ENCODE measurements at places on chromosomes 12 and 14.

DNA sequence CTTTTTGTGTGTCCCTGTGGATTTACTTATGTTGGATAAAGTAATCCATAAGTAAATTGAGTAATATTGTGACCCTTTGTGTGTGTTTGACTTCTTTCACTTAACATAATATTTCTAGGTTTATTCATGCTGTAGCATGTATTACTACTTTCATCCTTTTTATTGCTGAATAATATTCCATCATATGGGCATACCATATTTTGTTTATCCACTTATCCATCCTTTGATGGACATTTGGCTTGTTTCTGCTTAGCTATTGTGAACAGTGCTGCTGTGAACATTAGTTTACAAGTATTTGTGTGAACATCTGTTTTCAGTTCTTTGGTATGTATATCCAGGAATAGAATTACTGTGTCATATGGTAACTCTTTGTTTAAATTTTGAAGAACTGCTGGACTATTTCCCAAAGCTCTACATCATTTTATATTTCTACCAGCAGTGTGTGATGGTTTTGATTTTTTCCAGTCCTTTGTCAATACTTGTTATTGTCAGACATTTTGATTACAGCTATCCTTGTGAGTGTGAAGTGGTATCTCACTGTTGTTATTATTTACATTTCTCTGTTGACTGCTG lies 25.2 kb downstream of the G2E3 start:
- no peak for DNase-seq

DNA sequence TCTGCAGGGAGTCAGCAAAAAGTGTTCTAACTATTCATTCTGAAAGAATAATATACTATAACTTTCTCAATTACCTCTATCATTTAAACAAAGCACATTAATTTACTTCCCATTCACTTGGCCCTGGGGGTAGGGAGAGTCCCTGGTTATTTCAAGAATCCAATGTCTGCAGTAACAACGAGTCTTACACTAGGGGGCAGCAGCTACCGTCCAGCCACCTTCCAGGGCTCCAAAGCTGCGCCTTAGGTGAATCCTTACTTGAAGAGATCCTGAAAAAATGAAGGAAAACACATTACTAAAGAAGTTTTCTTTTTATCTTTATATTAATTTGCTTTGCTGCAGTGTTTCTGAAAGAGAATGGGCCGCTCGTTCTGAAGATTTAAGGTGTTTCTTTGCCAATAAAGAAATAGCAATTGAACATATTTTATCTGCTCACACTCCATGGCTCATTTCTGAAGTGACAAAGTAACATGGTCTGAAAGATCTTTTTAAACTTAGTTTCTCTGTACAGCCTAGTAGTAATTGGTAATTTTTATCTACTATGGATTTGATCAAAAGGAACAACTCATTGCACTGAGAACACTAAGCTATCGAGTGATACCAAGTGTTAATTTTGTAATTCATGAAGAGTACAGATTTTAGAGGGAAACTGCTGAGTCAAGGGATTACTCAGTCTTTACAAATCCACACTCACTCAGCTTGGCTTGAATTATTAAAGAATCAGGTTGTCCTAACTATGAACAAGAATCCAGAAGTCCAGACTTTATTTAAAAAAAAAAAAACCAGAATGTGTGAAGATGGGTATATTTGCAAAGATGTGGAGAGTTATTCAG lies 27.6 kb downstream of the BHLHE41 start:
- peak; percentile 64 for DNase-seq

DNA sequence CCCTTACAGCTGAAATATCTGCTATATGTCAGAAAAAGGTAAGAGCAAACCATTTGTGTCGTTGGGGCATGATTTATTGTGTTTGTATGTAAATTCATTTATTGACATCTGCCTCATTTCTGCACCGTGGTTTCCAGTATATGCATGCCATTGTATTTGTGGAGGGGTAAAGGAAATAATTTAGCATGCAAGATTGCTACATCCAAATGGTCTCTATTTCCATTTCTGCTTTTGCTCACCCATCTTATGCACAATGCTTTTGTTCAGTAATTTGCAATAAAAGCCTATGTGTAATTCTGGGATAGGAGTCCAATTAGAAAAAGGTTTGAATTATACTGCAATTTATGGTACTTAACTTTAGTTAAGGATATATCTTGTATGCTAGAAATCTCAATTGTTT lies 101.8 kb downstream of the UNC79 start:
- DNase-seq: no peak

DNA sequence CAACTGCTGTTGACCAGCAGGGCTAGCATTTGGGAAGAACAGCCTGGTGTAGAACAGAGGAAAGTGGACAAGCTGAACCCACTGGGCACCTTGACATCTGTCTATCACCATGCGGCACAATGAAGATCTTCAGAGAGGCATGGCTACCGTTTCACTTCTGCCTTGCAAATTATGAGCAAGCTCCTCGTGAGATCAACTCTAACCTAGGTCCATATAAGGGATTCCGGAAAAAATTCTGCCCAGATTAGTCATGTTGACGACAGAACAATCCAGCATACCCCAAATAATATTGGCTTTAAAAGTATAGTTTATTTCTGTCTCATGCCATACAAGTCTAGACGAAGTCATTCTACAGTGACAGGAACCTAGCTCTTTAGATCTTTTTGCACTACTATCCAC lies 91.6 kb upstream of the ATF7IP start:
- DNase-seq: no peak

GRCh38 chr14:64722842-64723447 lies 18.7 kb downstream of the PLEKHG3 start:
- DNase-seq: peak; percentile 50

DNA sequence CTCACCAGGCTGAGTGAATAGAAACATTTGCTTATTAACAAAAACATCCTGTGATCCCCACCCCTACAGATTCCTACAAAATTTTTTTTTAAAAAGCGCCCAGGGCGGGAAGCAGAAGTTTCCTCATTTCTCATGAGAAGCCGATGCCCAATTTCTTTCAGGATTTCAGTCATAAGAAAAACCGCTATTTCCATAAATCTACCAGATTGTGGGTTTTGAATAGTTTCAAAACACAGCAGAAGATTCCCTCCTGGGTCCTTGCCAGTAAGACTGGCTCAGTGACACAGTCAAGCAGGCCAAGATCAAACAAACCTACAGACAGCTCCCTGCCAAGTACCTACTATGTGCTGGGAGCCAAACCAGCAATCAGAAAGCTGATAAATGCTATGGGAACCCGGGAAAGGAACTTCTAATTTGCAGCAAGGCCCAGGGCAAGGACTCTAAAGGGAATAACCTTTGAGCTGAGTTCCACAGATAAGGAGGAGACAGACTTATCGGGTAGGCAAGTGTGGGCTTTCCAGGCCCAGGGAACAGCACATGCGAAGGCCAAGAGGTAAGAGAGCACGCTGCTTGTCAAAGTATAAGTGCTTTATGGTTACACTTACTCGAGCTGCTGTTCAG lies 68.7 kb downstream of the CCDC88C start:
- DNase-seq: no peak

DNA sequence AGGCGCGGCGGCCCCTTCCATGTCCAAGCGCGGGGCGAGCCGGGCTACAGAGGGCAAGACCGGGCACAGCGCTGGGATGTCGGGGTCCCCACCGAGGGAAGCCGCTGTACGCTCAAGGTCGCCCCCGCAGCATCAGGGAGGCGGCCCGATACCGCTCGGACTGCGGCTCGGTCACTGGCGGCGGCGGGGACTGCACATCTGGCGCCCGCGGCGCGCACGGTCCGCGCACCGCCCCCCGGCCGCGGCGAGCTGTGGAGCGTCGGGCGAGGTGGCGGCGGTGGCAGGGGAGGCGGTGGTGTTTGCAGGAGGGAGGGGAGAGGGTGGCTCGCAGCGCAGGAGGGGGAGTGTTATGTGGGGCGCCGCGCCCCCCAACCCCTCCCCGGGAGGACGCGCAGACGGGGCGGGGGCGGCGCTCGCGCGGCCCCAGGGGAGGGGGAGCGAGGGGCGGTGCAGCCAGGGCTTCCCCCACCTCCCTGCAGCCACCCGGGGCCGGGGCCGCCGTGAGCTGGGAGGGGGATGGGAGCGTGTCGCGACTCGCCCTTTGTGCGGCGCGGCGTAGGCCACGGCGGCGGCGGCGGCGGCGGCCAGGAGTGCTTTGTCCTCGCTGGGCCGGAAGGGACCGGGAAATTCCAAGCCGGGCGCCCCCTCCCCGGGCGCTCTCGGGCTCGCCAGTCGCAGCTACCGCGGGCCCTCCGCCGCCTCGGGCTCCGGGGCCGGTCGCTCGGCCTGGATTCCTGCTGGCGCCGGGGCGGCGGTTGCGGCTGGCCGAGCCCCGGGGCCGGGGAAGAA lies at the start of gene NUAK1:
TSS of gene NUAK1 (minus strand) at position 322 of the 789 bp plus-strand sequence. CDS start at position 21, 301 bp downstream.
- DNase-seq: no peak

GRCh38 chr12:107533218-107533617 lies 152.4 kb upstream of the PWP1 start:
- DNase-seq: no peak

- DNase-seq: no peak
Measured at GRCh38 chr14:56284641-56285040, 166.4 kb downstream of the PELI2 start.

- no peak for DNase-seq
Measured at GRCh38 chr12:86950444-86950843, 694.3 kb upstream of the MGAT4C start.

GRCh38 chr14:21382886-21383847 lies 652 bp downstream of the SUPT16H start:
- peak; percentile 26 for DNase-seq

GRCh38 chr12:225012-225411 lies 11.1 kb upstream of the SLC6A12 start:
- no peak for DNase-seq

DNA sequence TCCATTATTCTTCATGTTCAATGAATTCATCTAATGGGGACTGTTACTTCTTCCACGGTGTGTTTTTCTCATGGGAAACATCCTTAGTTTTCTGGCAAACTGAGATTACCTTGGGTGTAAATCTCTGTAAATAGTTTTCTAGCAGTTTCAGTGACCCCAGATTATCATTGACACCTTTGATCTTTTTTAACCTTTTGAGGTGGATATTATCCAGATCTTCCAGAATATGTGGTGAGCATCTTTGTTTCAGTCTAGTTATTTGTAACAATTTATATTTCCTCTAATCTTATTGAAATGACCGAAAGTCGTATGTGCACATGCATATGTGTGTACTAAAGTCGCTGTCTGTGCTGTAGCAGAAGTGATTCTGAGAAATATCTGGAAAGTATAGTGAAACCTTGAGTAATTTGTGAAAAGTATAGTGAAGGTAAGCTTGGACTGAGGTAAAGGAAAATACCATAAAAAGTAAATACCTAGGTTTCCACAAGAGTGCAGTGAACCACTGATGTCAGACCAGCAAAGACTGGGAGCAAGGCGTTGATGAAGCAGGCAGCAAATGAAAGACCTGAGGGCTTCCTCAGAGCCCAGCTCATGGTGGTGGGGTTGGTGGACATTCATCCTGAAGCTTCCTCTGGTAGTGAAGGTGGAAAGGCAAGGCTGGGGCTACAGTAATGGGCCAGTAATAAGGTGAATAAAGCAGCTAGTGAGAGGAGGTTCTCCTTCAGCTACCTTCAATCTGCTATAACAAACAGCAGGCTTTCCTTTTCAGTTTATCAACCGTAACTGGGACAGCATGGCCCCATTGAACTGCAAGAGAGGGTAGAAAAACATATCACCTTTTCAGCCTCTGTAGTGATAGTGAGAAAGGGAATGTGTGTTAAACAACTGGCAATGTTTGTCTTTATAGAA lies 480.2 kb upstream of the FBXO33 start:
- DNase-seq: no peak

DNA sequence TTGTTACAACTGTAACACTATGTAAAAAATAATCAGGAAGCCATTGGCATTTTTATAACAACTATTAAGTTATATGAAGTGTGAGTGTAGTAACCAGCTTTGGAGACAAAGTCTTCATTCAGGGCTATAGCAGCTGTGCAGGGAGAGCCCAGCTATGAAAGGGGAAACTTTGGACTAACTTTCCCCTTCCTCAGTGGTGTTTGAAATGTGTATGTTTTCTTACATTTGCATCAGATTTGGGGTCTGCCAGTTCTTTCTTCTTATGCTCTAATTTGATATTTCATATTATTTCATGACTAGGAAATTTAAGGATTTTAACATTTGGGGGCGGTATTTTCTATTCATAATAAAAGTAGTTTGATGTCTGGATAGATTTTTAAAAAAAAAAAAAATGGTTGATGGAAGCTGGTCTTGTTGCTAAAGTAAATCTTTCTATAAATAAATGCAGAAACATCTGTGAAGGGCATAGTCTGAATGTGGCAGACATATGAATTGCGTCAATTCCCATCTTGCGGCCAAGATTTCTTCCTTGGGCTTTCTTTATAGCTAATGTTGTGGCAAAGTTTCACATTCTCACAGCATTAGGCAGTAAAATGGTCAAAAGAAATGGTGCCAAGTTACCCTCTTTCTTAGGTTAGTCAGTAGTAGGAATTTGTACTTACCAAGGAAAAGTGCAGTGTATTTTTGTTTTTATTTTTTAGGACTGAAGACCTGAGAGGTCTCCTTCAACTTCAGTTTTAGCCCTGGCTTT lies 35.6 kb downstream of the RASSF8 start:
- no peak for DNase-seq

DNA sequence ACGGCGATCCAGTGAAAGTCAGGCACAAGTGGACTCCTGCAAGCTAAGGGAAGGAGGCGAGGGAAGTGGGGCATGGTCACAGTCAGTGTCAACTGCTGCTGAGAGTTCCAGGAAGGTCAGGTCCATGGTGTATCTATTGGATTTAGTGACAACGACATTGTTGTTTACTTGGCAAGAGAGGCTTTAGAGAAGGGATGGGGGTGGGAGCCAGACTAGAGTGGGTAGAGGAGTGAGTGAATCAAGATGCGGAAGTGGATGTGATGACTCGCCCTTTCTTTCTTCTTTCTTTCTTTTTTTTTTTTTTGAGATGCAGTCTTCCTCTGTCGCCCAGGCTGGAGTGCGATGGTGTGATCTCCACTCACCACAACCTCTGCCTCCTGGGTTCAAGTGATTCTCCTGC lies 12.5 kb downstream of the P2RX7 start:
- peak; percentile 13 for DNase-seq

DNA sequence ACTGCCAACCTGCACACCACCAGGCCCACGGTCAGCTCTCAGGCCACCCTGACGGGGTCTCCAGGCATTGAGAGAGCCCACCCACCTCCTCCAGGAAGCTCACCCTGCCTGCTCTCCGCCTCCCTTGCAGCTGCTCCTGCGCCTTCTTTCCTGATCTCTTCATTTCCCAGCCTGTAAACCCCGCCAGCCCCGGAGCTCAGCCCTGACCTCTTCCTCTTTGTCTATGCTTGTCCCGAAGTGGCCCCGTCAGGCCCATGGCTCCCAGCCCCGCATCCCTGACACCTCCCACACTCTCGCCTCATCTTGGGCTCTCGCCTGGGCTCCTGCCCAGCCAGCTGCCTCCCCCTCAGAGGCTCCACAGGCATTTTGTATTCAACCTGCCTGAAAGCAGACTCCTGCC lies 139.3 kb downstream of the CALM1 start:
- DNase-seq: no peak
